Right lung (tissue), 10 donors: ENCODE measurements at places on chromosomes 1 and 21. TPM values are rescaled to one million over a fixed set of nuclear protein-coding genes. Genes with fewer than 3 reads are reported as not detected.

DNA sequence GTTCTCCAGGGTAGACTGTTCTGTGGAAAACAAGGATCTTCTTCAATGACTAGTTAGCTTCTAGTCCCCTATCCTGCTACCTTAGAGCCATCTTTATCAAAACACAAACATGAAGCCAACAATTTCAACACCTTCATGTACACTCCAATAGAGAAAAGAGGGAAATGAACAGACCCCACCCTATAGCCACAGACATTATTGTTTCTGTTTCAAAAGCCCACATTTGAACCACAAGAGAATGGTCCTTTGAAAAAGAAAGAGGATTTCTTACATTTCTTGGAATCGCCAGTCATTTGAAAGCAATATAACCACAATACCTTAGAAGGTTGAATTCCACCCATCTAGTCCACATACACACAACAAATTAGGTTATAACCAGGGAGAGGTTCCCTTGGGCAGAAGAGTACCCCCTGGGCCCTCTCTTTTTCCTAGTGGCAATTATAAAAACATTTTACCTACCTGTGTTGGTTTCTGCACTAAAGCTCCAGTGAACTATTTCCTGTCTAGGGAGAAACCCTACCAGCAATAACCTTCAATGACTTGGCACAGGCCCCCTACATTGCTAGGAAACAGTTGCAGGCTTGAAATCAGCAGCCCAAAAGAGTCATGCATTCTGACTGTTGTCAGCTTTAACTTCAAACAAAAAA is 2.7 kb upstream of the LPGAT1 start:
- DNase-seq, result no peak

GRCh38 chr1:22077728-22078127 is 25.2 kb downstream of the CDC42 start:
- no peak for DNase-seq

DNA sequence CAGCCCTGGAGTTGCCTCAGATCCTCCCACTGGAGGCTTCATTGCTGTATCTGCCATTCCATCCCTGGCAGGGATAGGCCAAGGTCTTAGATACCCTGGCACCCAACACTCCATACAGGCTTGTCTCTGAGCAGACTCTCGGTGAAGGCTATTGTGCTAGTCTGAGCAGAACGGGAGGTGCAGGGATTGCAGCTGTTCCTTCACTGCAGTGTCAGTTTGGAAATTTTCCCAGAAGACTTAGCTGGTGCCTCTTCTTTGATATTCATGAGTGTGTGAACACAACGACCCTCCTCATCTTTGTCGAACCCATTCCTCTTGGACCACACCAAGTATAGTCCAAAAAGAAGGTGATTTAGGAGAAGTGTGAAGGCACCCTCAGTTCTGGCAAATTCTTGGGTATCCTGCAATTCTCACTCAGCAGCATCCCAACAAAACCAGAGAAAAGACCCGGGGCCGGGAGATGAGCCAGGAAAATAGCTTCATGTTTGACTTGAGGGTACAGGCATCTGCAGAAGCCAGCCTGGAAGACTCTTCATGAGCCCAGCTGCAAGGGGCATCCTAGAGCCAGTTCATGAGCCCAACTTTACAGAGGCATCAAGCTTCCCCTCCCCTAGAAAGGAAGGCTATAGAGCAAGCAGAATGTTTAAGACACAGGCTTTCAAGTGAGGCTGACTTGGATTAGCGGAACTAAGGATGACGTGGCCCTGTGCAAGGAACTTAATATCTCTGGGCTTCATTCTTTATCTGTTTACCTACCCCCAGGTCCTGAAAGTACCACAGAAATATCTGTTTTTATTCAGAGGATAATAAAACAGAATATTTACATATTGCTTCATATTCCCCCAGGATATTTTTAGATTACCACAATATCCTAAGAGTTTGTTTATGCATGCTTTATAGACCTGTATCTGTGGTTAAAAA is 38.8 kb upstream of the HAO2 start:
- DNase-seq, result no peak

GRCh38 chr1:172286629-172287076 is 133.8 kb upstream of the C1orf105 start:
- no peak for DNase-seq

- DNase-seq, result peak; percentile 8
Measured at GRCh38 chr1:69737527-69738185, 169.9 kb downstream of the LRRC7 start.

- no peak for DNase-seq
Measured at GRCh38 chr1:215005078-215005477, 77.5 kb upstream of the KCNK2 start.

DNA sequence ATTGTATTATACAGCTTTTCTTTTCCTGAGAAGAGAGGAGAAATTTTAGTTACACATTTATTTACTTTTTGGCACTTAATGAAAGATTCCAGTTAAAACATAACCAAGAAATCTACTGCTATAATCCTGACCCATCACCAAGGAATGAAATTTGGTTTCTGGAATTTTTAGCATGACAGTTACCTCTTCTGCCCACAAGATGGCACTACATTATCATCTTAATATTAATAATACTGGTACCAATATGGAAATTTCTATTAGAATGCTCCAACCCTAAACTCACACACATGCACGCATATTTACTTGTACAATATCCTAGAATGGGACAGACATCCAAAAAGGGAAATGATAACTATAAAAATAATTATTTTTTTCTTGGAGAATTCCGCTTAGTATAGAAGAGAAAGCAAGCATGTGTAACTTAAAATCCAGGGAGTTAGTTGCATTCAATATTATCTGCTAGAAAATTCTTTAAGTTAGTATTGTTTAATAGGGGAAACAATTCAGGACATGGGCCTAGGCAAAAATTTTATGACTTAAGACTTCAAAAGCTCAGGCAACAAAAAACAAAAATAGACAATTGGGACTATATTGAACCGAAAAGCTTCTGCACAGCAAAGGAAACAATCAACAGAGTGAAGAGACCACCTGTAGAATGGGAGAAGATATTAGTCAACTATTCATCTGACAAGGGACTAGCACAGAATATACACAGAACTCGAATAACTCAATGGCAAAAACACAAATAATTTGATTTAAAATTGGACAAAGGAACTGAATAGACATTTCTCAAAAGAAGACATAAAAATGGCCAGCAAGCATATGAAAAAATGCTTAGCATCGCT is 37.4 kb downstream of the MAP3K21 start:
- no peak for DNase-seq

GRCh38 chr1:109493805-109494539 is at the start of gene CYB561D1:
Gene CYB561D1 (plus strand): TSS chr1:109494094. CDS start chr1:109494140, 46 bp downstream.
- DNase-seq, result peak; percentile 86

DNA sequence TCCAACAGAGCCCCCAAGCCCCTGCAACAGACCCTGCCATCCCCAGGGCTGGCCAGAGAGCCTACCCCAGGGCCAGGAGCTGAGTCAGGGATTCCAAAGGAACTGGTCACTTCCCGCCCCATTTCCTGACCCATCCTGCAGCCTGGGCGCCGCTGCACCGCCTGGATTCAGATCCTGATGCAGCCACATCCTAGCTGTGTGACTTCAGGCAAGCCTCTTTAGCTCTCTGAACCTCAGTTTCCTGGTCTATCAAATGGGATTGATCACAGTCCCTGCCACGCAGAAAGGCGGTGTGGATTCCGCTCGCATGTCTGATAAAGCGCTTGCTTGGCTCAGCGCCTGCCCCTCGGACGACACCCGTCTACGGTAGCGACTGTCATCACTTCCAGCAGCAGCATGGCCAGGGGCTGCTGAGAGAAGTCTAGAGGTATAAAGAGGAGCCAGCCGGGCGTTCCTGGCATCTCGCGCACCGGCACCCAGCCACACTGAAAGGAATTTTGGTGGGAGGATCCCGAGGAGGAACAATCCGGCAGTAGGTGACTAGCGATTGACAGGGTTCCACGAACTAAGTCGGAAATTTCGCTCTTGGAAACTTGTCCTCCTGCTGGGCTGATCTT is 10.1 kb downstream of the EPHA2 start:
- peak; percentile 55 for DNase-seq

DNA sequence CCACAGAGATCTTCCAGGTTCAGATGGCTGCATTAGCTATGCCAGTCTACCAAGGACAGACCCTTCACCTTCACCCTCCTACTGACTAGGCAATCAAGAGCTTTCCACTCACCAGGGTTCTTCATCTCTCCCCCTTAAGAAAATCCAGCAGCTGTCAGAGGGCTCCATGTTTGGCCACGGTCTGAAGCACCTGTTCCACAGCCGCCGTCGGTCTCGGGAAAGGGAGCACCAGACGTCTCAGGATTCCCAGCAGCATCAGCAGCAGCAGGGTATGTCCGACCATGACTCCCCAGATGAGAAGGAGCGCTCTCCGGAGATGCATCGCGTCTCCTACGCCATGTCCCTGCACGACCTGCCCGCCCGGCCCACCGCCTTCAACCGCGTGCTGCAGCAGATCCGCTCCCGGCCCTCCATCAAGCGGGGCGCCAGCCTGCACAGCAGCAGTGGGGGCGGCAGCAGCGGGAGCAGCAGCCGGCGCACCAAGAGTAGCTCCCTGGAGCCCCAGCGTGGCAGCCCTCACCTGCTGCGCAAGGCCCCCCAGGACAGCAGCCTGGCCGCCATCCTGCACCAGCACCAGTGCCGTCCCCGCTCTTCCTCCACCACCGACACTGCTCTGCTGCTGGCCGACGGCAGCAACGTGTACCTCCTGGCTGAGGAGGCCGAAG is 13.8 kb downstream of the TMCC2 start:
- DNase-seq, result no peak

DNA sequence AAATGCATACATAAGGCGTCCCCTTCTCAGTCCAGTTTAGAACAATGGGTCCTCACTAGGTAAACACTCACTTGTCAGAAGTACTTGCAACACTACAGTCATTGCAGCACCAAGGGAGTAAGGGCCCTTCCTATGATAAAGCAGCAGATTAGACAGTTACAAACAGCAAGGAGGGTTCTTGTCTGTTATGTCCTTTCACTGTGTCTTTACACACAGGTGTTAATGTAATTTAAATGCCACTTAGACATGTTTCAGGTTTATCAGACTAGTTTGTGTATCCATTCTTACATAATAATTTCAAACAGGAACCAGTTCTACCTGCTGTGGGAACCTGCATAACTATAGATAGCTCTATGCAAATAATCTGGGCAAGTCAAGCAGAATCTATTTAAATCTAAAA is 105.6 kb upstream of the USH2A start:
- peak; percentile 16 for DNase-seq

DNA sequence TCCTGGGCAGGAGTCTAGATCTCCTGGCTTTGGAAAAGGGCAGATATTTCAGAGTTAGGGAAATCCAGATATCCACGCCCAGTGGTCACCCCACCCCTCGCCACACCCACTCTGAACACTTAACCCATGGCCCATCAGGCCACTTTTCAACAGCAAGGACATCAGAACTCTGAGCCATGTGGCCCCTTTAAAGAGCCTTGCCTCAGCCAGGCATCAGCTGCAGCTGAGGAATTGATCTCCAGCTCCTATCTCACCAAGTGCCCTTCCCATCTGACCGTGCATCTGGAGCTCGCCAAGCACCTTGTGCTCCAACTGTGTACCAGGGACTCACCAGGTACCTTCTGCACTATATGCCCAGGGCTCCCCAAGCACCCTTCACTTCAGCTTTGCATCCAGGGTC is 20.2 kb upstream of the SH2D2A start:
- DNase-seq, result no peak

GRCh38 chr1:31297277-31298247 is 730 bp downstream of the ZCCHC17 start:
- no peak for DNase-seq

GRCh38 chr1:208349694-208350330 is 105.6 kb upstream of the PLXNA2 start:
- DNase-seq, result no peak

DNA sequence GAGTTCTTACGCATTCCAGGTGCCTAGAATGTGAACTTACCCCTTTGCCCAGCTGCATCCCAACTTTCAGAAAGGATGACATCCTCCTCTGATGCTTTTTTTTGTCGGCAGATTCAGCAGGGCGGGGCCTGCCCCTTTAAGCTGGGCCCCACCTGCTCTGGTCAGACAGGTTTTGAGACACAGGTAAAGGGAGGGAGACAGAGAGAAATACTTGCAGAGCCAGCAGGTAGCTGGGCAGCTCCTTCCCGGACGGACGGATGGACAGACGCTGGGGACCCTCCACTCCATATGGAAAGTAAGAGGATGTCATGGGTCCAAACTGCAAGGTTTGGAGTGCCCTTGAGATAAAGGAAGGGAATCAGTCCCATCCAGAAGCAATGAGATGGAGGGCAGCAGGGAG is at the start of gene TMEM79:
Gene TMEM79, plus strand, starts transcription at position 214 of the 400 bp plus-strand sequence. CDS start 902 bp downstream, outside the sequence.
- DNase-seq, result no peak

DNA sequence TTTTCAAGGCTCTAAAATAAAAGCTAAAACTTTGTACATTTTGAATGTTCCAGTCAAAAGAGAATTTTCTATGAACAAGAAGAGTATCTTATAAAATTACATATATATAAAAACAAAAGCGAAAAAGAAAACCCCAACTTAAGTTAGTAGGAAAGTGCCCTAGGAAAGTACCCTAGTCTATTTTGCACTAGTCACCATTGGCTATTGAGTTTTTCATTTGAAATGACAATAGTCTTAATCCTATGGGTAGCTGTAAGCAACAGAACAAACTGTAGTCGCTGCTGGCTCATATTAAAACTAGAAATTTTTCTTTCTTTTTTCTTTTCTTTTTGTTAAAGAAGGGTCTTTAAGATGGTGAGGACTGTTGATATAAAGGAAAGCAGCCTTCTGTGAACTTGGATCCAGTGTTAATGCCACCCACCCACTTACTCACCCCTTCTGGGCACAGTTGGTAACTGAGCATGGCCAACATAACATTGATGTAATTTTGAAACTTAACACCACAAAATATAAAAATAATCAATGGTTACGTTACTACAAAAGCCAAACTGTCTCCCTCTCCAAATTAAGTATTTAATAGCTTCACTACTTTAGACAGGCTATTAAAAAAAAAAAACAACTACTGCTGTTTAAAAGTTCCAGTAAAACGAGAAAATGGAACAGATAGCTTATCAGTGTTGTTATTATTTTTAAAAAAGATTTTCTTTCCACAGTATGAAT is 177.0 kb downstream of the EIF4G3 start:
- no peak for DNase-seq

DNA sequence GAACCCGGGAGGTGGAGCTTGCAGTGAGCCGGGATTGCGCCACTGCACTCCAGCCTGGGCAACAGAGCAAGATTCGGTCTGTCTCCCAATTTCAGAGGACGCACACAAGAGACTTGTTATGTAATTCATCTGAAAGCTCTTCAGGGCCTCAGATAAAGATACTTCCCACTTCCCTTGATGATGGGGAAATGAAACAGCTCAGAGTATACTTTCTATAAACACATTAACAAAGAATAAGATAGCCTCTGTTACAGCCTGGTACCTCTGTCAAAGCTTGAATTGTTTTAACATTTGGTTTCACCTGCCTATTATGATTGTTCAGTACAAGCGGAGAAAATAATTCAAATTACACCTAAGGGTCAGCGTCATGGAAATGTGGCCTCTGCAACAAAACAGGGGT is 622.9 kb upstream of the ADGRL4 start:
- no peak for DNase-seq

B3GALT6 gene
- polyA plus RNA-seq, result 13.1 TPM

ARHGAP29 gene
- 59.0 TPM for polyA plus RNA-seq

WNT2B gene
- polyA plus RNA-seq, result 6.5 TPM

CHRM3 gene
- polyA plus RNA-seq, result 3.0 TPM

CYP4Z1 gene
- polyA plus RNA-seq, result 0.19 TPM

TBX19 gene
- 4.4 TPM for polyA plus RNA-seq

OPTC gene
- polyA plus RNA-seq, result not detected

GPR153 gene
- 15.3 TPM for polyA plus RNA-seq

CD164L2 gene
- 3.5 TPM for polyA plus RNA-seq

NOTCH2 gene
- polyA plus RNA-seq, result 72.9 TPM

MAP1LC3C gene
- polyA plus RNA-seq, result 1.3 TPM
